ENCODE measurements at places on chromosomes 5 and 9.

DNA sequence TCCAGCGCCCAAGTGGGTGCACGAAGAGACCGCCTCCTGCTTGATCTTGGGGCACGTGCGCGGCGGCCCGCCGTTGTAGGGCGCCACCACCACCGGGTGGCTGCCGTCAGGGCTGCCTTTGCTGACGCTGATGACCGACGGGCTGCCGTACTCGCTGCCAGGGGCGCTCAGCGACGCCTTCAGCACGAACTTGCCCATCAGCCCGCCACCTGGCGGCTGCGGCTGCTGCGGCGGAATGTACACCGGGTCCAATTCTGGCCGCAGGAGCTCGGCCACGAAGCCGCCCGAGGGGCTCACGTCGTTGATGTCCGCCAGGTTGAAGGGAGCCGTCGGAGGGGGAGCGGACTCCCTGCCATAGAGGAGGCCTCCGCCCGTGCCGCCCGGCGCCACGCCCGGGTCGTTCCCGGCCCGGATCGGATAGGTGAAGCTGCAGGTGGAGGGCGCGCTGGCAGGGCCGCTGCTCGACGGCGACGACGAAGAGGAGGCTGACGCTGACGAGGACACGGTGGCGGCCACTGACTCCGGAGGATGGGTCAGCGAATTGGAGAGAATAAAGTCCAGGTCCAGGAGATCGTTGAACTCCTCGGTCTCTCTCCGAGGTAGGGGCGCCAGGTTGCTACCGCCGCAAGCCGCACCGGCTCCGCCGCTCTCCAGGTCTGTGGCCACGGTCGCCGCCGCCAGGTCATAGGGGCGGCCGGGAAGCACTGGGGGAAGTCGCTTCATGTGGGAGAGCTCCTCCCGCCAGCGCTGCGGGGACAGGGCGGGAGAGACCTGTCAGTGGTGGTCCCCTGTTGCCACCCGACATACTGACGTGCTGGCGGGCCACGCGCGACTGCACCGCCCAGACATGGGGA is 1.8 kb downstream of the KLF4 start:
- DNase-seq, result peak; percentile 75

DNA sequence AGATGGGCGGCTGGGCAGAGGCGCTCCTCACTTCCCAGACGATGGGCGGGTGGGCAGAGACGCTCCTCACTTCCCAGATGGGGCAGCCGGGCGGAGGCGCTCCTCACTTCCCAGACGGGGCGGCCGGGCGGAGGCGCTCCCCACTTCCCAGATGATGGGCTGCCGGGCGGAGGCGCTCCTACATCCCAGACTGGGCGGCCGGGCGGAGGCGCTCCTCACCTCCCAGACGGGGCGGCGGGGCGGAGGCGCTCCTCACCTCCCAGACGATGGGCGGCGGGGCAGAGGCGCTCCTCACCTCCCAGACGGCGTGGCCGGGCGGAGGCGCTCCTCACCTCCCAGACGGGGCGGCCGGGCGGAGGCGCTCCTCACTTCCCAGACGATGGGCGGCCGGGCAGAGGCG is 140.2 kb downstream of the WDR70 start:
- DNase-seq, result no peak

GRCh38 chr5:74603376-74603775 is 37.2 kb downstream of the ENC1 start:
- DNase-seq, result no peak

DNA sequence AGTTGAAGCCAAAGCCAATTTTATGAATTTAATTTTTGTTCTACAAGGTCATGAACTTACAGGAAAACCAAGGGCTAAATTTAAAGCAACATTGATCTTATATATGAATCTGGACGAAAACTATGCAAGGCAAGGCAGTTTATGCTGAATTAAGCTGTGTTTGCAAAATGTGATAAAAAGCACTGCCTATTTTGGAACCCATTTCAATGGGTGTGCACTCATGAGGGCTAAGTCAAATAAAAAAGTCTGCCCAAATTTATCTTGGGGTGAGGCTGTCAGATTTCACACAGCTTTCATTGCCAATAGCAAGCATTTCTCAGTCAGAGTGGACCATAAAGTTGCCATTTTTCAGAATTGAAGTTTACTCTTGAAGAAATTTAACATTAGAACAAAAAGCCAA is 199.9 kb downstream of the LURAP1L start:
- DNase-seq, result no peak

DNA sequence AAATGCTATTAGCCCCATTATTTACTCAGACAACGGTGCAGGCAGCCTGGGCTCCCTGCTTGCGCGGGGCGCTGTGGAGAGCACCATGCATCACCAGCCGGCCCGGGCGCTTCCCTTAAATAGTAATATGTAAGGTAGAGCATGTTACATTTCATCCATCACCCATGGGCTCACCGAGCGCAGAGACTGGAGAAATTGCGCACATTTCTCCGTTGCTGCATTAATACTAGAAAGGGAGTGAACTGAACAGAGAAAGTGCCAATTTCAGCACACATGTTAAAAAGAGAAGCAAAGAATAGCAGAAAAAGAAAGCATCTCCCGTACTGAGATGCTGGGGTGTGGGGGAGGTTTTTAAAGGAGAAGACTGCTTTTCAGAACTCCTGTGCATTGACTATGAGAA is 400.3 kb downstream of the ZSWIM6 start:
- DNase-seq, result no peak

Measured in NCI-H524 (cell line).